ENCODE measurements at places on chromosomes 13 and 19.

GRCh38 chr19:56309511-56310185 lies 5.0 kb downstream of the ZSCAN5A start:
- no peak for DNase-seq

DNA sequence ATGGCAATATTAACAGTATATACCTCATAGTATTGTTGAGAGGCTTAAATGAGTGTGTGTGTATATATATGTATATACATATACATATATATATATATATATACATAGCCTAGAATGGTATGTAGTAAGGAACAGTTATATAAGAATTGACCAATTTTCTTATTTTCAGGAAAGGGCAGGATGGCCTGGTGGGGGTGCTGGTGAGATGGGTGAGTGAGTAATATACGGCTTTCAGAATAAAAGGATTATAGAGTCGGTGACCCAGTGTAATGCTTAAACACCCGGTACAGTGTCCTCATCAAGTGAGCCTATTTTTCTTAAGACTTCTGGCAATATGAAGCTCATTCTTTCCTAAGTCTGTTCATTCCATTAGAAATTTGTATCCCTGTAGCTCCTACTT lies 11.7 kb upstream of the FAM216B start:
- no peak for DNase-seq

DNA sequence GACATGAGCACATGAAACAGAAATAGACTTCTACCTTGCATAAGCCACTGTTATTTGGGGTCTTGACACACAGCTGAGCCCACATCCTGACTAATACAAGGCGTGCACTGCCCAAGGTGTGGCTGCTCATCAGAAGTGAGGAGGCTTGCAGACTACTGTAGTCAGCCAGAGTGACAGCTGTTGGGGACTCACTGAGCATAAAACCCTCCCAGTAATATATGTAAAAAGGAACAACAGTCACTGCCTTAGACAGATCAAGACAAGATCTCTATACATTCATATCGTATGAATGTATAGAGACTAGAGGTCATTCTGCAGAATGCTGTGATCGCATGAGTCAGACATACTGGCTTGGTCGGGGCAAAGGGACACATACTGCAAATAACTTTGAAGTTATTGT lies 4.1 kb upstream of the C1QTNF9B start:
- DNase-seq = no peak

- no peak for DNase-seq
Observed at GRCh38 chr13:59356607-59357006, 807.1 kb downstream of the DIAPH3 start.

DNA sequence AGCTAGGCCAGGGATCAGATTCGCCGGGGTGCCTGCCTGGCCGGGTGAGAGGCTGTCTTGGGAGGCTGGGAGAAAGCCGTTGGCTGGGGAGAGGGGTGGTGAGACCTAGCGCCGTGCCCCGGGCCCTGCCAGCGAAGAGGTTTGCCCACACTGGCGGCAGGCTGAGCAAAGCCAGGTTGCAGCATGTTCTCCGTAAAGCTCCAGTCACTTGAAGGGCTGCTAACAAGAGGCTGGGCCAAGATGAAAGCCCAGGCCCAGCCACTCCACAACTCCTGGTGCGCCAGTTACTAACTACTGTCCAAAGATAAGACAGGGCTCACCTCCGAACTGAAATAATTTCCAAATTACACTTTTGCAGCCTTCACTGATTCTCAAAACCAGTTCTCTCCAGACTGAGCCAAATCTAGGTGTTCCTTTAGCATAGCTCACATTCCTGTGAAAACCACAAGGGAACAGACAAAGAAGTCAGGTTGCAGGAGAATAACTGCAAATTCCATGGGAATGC lies 16.3 kb downstream of the ELAVL1 start:
- DNase-seq = no peak

DNA sequence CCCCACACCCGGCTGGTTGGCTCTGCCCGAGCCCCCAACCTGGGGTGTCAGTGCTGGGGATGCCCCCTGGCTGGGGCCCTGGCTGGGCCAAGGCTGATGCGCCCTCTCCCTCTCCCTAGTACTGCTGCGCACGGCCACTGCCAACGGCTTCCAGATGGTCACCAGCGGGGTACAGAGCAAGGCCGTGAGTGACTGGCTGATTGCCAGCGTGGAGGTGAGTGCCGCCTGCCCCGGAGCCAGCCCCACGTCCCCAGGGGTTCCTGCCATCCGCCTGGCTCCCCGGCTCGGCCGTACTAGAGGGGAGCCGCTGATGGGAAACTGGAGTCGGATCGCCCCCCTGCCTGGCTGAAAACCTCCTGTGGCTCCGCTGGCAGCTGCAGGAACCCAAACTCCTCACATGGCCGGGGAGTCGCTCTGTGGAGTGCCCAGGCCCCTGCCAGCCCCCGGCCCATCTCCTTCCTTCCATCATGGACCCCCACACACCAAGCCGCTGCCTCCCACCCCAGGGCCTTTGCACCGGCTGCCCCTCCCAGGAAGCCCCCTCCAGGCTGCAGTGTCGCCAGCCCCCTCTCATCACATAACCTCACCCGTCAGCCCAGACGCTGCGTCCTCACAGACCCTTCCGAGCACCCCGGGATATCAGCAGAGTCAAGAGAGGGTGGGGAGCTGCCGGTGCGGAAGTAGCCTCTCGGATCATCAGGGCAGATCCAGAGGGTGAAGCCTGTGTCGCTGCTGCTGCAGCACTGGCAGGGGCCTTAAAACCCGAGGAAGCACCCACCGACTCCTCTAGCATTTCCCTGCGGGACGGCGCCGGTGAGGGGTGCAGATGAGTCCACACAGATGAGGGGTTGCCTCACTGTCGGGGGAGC lies 10.6 kb downstream of the NCLN start:
- DNase-seq = no peak

- no peak for DNase-seq
Observed at GRCh38 chr19:10555610-10555973, 10.2 kb downstream of the KRI1 start.

GRCh38 chr19:5424192-5424973 lies 30.8 kb upstream of the ZNRF4 start:
- no peak for DNase-seq

- DNase-seq = no peak
Observed at GRCh38 chr13:73370066-73370465, 311.3 kb downstream of the KLF5 start.

All from anterior cingulate cortex (tissue), 58 donors.